ENCODE measurements at places on chromosomes 6 and 20. TPM values are rescaled to one million over a fixed set of nuclear protein-coding genes. Genes with fewer than 3 reads are reported as not detected.

DNA sequence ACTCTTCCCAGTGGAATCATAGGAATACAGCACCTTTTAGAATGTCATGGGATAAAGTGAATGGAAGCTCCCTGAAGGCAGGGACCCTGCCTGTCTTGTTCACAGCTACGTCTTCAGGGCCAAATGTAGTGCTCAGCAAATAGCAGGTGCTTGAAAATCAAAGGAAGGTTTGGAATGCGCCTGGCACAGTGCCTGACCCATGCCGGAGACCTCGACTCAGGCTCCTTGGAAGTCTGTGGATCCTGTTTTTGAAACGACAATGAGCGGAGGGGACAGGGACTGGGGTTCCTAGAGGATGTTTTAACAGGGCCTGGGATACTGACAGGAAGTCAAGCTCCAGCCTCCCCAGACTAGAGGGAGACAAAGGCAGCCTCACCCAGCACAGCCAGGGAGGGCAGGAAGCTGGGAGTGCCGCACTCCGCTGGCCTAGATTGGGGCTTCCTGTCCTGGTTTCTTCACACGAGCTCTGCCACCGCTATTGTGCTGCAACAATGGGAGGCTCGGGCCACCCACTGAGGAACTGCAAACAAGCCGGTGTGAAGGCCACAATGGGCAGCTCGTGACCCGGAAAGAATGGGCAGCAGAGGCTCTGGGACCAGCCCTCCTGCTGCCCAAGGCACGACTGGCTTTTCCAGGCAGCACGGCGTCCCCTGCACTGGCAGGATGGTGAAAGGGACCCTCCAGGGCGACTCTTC lies 76.7 kb downstream of the PREX1 start:
- DNase-seq, result no peak

Gene SOX4
- 24.6 TPM for total RNA-seq

GRCh38 chr6:143684486-143684885 lies 6.7 kb downstream of the PHACTR2 start:
- DNase-seq, result no peak

Gene C20orf144
- total RNA-seq, result not detected

DNA sequence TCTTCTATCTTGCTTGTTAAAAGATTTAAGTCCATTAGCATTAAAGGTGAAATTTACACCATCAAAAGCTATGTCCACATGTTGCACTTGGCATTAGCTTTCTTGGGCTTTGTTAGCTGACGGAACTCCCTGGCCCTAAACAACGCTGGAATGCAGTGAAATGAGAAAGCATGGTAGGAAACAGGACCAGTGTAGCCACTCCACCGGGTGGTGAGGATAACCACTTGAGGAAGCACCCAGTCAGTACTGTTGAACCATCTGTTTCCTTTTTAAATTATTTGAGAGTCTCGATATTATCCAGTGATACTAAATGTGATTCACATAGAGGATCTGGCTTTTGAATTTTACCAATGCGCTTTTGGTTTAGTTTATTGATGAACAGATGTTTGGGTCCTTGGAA lies 374.9 kb upstream of the NOX3 start:
- DNase-seq, result no peak

DNA sequence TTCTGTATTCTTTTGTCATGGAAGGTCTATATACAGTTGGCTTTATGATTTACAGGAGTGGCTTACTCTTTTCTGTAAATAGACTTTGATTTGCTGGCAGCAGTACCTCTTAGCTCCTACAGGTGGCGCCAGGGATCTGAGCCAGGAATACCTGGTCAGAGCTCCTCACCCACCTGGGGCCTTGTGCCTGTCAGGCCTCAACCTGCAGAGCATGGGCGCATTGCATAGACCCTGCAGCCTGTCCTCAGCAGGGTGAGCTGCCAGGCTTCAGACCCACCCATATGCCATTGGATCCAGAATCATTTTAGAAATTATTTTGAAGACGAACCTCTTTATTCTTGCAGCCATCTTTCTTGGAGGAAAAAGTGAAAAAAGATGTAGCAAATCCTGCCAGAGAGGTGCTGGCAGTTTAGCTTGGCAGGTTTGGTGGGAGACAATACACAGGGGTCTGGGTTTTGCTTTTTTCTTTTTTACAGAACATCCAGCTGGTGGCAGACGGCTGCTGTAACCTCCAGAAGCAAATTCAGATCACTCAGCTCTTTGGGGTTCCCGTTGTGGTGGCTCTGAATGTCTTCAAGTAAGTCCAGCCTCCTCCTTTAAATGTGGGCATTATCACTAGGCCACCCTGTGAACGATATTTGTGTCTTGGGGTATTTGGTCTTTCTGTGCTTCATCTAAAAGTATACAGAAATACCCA lies 149.1 kb downstream of the MTHFD1L start:
- DNase-seq, result peak; percentile 90

DNA sequence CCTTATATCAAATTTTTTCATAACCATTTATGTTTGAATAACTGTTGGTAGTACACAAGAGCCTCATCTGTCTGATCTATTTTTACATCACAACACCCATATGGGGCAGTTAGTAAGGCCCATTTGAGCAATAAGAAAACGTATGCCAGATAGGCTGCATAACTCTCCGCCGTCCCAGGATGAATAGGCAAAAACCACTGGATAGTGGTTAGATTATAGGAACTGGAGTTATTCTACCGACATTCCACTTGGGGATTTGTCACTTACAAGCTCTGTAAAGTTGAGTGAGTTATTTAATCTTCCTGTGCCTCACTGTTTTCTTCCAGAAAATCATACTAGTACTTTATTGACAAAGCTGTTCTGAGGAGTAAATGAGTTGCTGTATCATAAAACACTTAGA lies 881.9 kb downstream of the QKI start:
- peak; percentile 11 for DNase-seq

Gene UBE2C
- 167 TPM for total RNA-seq

DNA sequence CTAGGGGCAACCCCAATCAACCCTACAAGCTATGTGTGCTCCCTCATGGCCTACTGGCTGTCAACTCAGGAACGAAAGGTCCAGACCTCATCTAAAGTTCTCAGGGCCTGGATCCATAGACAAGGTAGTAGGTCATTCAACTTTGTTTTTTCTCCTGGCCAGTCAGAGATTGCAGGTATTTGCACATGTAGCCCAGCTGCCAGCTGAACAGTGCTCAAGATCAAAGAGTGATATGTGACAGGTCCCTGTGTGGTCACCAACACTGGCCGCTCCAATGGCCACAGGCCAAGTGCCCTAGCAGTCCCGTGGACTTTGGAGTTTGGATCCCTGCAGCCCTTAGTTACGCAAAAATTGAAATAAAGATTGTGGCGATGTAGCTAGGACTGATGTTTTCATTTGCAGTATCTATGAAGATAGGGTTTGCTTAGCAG lies 60.6 kb upstream of the ATXN1 start:
- DNase-seq, result no peak

DNA sequence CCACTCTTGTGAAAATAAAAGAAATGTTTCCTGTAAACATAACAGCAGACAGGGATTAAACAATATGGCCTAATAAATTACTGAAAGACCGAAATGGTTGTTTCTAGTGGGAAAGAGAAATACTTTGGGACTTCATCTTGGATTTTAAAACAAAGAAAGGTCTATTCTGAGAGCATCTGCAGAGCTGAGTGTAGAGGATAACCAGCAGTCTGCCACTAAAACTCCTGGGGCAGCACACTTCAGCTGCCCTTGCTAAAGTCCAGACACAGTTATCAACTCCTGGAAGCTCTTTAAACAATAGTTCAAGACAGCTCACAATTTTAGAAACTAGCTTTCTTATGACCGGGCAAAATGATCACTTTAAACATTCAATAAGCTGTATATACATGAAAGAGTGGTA lies 38.6 kb downstream of the AKIRIN2 start:
- no peak for DNase-seq

DNA sequence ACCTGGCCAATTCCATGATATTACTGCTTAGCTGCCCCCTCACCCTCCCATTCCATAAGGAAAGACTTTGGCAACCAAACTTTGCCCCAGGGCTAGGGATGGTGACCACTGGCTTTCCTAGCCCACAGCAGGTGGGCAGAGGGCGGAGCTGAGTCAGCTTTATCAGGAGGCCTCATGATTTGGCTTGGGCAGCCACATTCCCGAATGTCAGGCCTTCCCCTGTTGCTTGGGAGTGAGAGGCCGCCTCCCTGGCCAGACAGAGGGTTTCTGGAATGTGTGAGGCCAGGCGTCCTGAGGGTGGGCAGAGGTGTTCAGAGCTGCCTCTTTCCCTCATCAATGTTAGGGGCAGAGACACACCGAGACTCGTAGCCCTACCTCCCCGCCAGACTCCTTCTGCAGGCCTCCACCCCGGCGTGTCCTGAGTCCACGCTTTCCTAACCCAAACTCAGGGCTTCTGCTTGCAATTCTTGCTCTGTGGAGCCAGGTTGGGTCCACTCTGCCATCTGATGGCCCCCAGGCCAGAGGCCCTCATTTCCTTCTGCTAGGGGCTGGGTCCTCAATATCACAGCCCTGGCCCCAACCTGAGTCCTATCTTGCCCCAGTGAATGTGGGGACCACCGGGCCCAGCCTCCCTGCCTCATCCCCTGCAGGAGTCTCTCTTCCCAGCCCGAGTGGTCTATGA lies 19.3 kb downstream of the UQCC2 start:
- DNase-seq, result peak; percentile 46

GRCh38 chr20:33083544-33084340 lies 4.3 kb downstream of the BPIFB4 start:
- no peak for DNase-seq

Data from Daoy (cell line).